GM23338 (cell line): ENCODE measurements at places on chromosomes 7 and 10. TPM values are rescaled to one million over a fixed set of nuclear protein-coding genes. Genes with fewer than 3 reads are reported as not detected.

CPED1 gene
- total RNA-seq, result 0.17 and 0.23 TPM in 2 replicates

TMEM236 gene
- 0.03 and 0.04 TPM in 2 replicates for total RNA-seq

DNA sequence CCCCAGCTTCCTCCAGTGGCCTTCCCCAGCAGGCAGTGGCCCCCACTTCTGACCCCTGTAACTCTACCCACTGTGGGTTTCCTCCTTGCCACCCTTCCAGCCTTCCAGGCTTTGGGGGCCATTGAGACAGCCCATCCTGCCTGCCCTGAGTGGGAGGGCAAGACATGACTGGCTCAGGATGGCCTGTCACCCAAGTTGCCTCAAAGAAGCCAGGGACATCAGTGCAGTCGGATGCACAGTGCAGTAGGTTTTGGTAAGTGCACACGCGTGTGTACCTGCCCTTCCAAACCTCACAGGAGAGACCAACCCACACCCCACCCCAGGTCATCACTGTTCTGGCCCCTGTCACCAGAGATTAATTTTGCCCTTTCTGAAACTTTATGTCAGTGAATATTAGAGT, 22.7 kb downstream of the ZMIZ2 start:
- DNase-seq, result no peak

DNA sequence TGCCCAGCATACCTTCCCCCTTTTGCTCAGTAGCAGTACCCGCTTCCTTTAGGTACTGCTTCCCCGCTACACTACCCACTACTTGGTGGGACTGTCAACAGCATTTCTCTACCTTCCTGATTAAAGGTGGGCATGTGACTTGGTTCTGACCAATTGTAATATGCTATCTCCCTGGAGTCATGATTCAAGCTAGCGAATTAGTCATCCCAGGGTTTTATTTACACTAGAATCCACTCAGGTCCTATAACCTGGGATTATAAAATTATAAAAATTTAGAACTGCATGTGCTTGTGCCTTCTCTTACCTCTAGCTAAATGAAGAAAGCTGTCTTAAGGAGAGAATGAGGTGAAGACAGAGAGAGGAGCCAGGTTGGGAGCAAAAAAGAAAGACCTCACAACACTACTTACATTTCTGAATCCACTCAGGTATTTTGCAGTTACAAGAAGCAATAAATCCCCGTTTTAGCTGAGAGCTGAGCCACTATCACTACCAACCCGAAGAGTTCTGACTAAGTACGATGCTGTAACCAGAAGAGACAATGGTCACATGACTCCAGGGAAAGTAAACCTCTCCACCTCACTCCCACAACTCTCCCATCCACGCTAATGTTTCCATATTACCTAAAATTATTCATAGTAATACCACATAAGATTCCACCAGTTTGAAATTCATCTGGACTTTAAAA, 9.7 kb downstream of the GBX1 start:
- DNase-seq, result no peak

DNA sequence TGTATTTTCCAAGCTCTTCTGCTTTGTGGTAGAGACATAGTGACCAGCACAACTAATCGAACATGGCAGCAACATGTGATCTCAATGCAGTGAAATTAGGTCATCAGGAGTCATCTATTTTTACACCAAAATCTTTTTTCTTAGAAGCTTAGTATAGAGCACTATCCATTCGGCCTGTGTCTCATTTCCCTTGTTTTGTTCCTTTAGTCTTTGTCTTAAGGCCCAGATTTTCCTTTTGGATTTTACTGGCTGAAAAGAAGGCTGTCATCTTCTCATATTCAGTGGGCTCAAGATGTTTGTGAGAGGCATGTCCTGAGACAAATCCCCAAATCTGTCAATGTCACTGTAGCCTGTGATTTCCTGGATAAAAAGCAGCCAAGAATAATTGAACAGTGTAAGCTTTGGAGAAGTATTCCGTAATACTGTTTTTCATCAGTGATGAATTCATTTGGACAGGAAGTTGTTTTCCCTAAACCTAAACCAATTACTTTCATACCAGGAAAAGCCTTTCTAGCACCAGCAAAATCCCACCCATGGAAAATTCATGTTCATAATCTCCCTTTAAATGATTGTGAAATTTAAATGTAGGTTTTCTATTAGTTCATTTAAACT, 55.2 kb downstream of the MAGI2 start:
- DNase-seq, result no peak

DNA sequence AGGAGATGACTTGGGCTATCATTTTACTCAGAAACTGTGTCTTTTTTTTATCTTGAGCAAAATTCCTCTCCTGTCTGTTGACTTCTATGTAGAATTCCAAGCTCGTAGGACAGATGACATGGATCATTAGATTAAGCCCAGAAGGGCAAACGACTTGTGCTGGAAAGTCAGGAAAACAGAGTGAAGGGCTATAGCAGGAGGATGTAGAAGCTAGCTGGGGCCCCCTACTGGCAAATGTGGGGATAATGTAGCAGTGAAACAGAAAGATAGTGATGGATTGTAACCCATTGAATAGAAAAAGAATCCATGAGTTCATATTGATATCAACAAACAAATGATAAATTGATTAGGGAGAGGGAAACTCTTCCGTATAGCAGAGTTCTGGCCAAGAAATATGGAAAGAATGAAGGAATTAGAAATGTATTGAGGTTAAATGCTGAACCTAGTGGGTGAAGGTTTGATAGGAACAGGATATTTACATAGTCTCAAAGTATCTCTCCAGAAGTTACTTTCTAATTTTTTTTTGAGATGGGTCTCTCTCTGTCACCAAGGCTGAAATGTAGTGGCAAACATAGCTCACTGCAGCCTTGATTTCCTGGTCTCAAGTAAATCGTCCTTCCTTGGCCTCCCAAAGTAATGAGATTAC, 103.6 kb downstream of the LYZL1 start:
- peak; percentile 82 for DNase-seq

- no peak for DNase-seq
Observed at GRCh38 chr10:43700306-43700705, 51.6 kb upstream of the ZNF32 start.
